AG04450 (cell line): ENCODE measurements at places on chromosomes 5 and 9. TPM values are rescaled to one million over a fixed set of nuclear protein-coding genes. Genes with fewer than 3 reads are reported as not detected.

The ABCA2 gene
- 4.7 and 8.8 TPM in 2 replicates for polyA plus RNA-seq

The TMEM215 gene
- not detected in 2 replicates for polyA plus RNA-seq

The ABL1 gene
- polyA plus RNA-seq = 37.5 and 51.3 TPM in 2 replicates

The GPR150 gene
- 0.17 and 0.24 TPM in 2 replicates for polyA plus RNA-seq

The CTXN3 gene
- polyA plus RNA-seq = not detected in 2 replicates

The CDC25C gene
- 3.2 and 4.8 TPM in 2 replicates for polyA plus RNA-seq

The SREK1 gene
- 42.7 and 58.8 TPM in 2 replicates for polyA plus RNA-seq

The SPINK6 gene
- not detected in 2 replicates for polyA plus RNA-seq

The ACOT12 gene
- polyA plus RNA-seq = 0.56 and 0.58 TPM in 2 replicates

The MCIDAS gene
- not detected in 2 replicates for polyA plus RNA-seq

The GAS1 gene
- 6.4 and 7.6 TPM in 2 replicates for polyA plus RNA-seq

The TMED9 gene
- 307 and 376 TPM in 2 replicates for polyA plus RNA-seq

The TNC gene
- polyA plus RNA-seq = 265 and 319 TPM in 2 replicates

The GDNF gene
- polyA plus RNA-seq = 2.2 and 2.8 TPM in 2 replicates

The GGTA1 gene
- polyA plus RNA-seq = not detected in 2 replicates

The SAPCD2 gene
- polyA plus RNA-seq = 1.5 and 1.8 TPM in 2 replicates

The C5orf52 gene
- not detected in 2 replicates for polyA plus RNA-seq

The PALM2AKAP2 gene
- polyA plus RNA-seq = 4.6 and 5.0 TPM in 2 replicates

The HMMR gene
- 6.3 and 12.5 TPM in 2 replicates for polyA plus RNA-seq

The KLF9 gene
- 13.2 and 14.9 TPM in 2 replicates for polyA plus RNA-seq

The SHOC1 gene
- 0.07 and 0.15 TPM in 2 replicates for polyA plus RNA-seq

The SH3PXD2B gene
- polyA plus RNA-seq = 39.1 and 39.8 TPM in 2 replicates

The TEK gene
- 34.6 and 35.2 TPM in 2 replicates for polyA plus RNA-seq

The FOXE1 gene
- 0.06 and 0.07 TPM in 2 replicates for polyA plus RNA-seq

The PCDHGA11 gene
- 7.5 and 7.7 TPM in 2 replicates for polyA plus RNA-seq

The NTRK2 gene
- polyA plus RNA-seq = not detected in 2 replicates

The ARHGEF37 gene
- 0.61 and 0.74 TPM in 2 replicates for polyA plus RNA-seq

The NOXA1 gene
- polyA plus RNA-seq = 0.06 and 0.09 TPM in 2 replicates

The AQP3 gene
- 10.6 and 12.4 TPM in 2 replicates for polyA plus RNA-seq

The LCN9 gene
- polyA plus RNA-seq = not detected in 2 replicates

The HIGD2A gene
- polyA plus RNA-seq = 71.4 and 89.8 TPM in 2 replicates

The CREBRF gene
- 15.6 and 20.4 TPM in 2 replicates for polyA plus RNA-seq

The HAND1 gene
- polyA plus RNA-seq = not detected in 2 replicates

The ARHGEF39 gene
- 1.1 and 1.2 TPM in 2 replicates for polyA plus RNA-seq

The FABP6 gene
- not detected in 2 replicates for polyA plus RNA-seq

The PAPPA gene
- polyA plus RNA-seq = 56.1 and 65.0 TPM in 2 replicates

The NLN gene
- polyA plus RNA-seq = 24.2 and 28.8 TPM in 2 replicates

The PFN3 gene
- polyA plus RNA-seq = not detected in 2 replicates

The NUP214 gene
- polyA plus RNA-seq = 7.9 and 12.4 TPM in 2 replicates

The TMEM232 gene
- polyA plus RNA-seq = 0.50 and 0.95 TPM in 2 replicates

The SUSD3 gene
- 1.4 and 1.8 TPM in 2 replicates for polyA plus RNA-seq

The ATOX1 gene
- 138 and 164 TPM in 2 replicates for polyA plus RNA-seq

The RNF183 gene
- not detected in 2 replicates for polyA plus RNA-seq

The APC gene
- 16.0 and 25.7 TPM in 2 replicates for polyA plus RNA-seq

The ABITRAM gene
- 17.6 and 24.5 TPM in 2 replicates for polyA plus RNA-seq

The GFI1B gene
- 0.10 and 0.16 TPM in 2 replicates for polyA plus RNA-seq

The DRD1 gene
- polyA plus RNA-seq = 0.11 TPM in 2 replicates

The FKTN gene
- 17.7 and 24.0 TPM in 2 replicates for polyA plus RNA-seq
